Activated CD8-positive, alpha-beta memory T cell treated with anti-CD3 and anti-CD28 coated beads, Interleukin-2, amount 10 ng/mL, durations not matched to agents 7 days and 5 days (primary cell): ENCODE measurements at places on chromosomes 3 and 15.

DNA sequence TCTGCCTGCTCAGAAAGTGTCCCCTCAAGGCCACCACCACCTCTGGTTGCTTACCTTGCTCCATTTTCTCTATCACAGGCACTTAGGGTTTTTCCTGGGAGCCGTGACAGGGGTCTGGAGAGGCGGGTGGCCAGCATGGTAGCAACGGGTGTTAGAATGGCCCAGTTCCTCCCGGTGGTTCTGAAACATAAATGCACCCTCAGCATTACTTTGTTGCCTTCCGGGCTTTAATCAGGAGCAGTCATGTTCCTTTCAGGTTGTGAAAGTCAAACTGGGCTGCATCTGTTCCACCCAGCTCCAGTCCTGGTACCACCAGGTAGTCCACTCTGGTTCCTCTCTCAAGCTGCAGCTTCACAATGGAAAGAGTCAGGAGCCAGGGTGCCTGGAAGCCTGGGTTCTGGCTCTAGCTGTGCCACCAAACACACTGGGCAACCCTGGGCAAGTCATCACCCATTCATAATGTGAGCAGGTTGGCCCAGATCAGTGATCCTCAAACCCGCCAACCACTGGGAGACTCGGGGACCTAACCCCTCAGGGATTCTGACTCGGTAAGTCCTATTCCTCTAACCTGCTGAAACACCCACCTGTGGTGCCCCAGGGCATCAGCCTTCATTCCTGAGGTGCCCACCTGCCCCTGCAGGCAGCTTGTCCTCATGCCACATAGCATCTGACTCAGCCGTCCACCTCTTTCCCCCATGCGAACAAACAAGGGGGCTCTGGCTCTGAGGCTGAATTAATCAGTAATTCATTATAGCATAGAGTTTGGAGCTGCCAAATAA is 9.3 kb downstream of the BDH1 start:
- no peaks in the 10 kb centered on the region for H3K4me1 ChIP-seq
- no peaks in the 10 kb centered on the region for H3K27me3 ChIP-seq

DNA sequence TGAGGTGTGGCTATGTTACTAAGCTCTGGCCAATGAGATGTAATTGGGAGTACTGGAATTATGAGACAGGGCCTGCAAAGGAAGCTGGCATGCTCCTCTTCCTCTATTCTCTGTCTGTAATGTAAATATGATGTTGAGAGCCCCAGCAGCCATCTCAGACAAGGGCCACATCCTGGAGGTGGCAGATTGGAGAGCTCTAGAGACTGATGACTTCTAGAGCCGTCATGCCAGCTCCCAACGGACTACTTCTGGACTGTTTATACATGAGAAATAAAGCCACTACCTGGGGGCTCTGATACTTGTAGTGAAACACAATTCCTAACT is 19.7 kb downstream of the PLD1 start:
- no peak overlapping the region for H3K4me3 ChIP-seq
- peaks cover 9% of the 10 kb centered on the region for H3K27me3 ChIP-seq
- no peaks in the 10 kb centered on the region for H3K4me1 ChIP-seq
- no peaks in the 10 kb centered on the region for H3K36me3 ChIP-seq
- no peak overlapping the region for H3K27ac ChIP-seq

GRCh38 chr3:43902415-43902814 is 211.7 kb downstream of the ABHD5 start:
- no peak overlapping the region for H3K4me3 ChIP-seq
- H3K4me1 ChIP-seq, result no peaks in the 10 kb centered on the region
- H3K27me3 ChIP-seq, result peaks cover 24% of the 10 kb centered on the region

DNA sequence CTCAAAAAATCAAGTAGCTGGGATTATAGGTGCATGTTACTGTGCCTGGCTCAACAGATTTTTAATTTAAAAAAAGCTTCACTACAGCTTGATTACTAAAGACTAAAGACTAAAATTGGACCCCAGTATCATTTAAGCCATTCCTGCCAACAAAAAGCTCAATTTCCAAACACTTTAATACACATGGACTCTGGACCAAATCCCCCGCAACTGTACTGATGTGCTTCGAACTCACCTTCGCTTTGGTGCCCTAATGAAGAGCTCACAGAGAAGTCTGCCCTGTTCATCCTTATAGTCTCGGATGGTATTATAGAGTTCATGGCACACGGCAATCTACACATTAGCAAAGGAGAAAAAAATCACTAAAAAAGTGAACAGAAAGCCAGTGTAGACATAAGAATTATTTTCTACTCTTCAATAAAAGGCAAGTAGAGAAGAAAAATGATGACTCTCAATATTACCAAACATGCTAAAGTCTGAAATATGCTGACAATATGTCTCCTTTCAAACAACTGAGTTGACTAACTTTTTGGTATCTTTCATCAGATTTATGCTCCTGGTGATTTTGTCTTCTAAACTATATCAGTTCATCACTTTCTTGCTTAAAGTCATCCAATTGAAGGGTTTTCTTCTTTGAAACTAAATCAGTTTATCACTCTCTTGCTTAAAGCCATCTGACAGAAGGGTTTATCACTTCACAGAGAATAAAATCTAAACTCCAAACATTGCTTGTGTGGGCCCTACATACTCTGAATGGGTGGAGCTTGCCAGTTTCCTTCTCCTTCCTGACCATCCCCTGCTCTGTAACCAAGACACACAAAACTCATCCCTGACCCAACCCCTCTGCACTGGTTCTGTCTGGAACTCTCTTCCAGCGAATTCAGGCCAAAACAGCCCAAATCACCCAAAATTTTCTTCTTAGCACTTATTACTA is 7.2 kb downstream of the PBRM1 start:
- no peaks in the 10 kb centered on the region for H3K27me3 ChIP-seq
- H3K27ac ChIP-seq, result no peak overlapping the region
- peaks cover 52% of the 10 kb centered on the region for H3K36me3 ChIP-seq
- H3K4me3 ChIP-seq, result no peak overlapping the region
- DNase-seq, result no peak
- H3K4me1 ChIP-seq, result peaks cover 39% of the 10 kb centered on the region

DNA sequence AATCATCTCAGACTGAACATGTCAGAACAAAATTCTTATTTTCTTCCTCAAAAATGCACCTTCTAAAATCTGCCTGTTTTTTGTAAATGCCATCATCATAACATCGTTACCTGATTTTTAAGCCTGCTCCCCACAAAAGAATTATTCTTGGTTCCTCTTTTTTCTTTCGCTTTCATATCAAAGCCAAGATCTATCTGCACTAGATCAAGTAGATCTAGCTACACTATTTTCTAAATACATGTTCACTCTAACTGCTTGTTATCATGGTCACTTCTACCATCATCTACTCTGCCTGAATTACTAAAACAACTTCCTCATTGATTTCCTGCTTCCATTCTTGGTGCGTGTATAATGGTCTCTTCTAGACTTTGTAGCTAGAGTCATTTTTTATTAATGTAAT is 217.7 kb downstream of the ARPP21 start:
- H3K27ac ChIP-seq, result no peak overlapping the region
- no peaks in the 10 kb centered on the region for H3K27me3 ChIP-seq
- no peak overlapping the region for H3K4me3 ChIP-seq
- no peak for DNase-seq
- no peaks in the 10 kb centered on the region for H3K36me3 ChIP-seq

DNA sequence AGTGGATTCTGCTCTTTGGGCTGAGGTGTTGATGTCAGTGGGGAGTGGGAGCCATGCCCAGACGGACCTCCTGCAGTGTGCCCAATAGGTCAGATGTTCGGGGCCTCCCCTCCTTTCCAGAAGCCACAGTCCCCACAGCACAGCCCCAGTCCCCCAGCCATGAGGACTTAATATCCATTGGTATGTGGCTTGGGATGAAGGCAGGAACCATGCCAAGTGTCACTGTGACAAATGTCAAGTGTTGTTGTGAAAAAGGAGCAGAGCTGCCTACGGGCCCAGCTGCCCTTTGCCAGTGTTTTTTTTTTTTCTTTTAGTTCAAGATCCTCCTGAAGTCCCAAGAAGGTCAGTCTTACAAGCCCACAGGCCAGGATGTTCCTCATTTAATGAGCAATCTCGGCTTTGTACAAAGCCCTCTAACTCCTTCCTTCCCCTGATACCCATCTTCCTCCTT is 12.2 kb downstream of the SEMA3G start:
- no peak for DNase-seq
- no peak overlapping the region for H3K4me3 ChIP-seq
- H3K27me3 ChIP-seq, result peaks cover 2% of the 10 kb centered on the region
- no peaks in the 10 kb centered on the region for H3K36me3 ChIP-seq
- H3K27ac ChIP-seq, result peak overlapping the region; percentile 20

- DNase-seq, result no peak
- H3K27ac ChIP-seq, result no peak overlapping the region
- H3K4me3 ChIP-seq, result no peak overlapping the region
These were observed 43.5 kb upstream of the TP63 start for GRCh38 chr3:189587664-189588040.

DNA sequence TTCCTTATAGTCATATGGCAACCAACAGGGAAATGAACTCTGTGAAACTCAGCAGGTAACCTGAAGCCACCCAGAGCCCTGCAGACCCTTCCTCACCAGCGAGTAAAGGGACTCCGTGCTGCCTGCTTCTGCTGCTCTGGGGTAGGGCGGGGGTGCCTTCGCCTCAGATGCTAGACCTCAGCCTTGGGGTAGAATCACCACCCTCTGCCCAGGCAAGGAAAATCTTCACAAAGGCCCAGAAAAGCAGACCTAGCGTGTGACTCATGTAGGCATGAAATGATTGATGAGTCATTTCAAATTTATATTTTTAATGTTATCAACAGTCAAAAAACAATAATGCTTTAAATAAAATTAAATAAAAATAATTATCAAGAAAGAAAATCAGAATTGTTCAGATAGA is 6.6 kb downstream of the STIMATE start:
- peaks cover 56% of the 10 kb centered on the region for H3K4me1 ChIP-seq
- peak overlapping the region; percentile 94 for H3K27ac ChIP-seq
- peak; percentile 61 for DNase-seq
- no peak overlapping the region for H3K4me3 ChIP-seq
- peaks cover 30% of the 10 kb centered on the region for H3K36me3 ChIP-seq

GRCh38 chr3:107456501-107456900 is 66.3 kb upstream of the BBX start:
- H3K4me3 ChIP-seq, result no peak overlapping the region
- peaks cover 3% of the 10 kb centered on the region for H3K4me1 ChIP-seq
- no peaks in the 10 kb centered on the region for H3K36me3 ChIP-seq
- H3K27ac ChIP-seq, result no peak overlapping the region

- H3K27me3 ChIP-seq, result peaks cover 24% of the 10 kb centered on the region
- H3K4me3 ChIP-seq, result no peak overlapping the region
- no peak overlapping the region for H3K27ac ChIP-seq
- H3K4me1 ChIP-seq, result peaks cover 25% of the 10 kb centered on the region
- DNase-seq, result no peak
These were observed 14.7 kb upstream of the CA12 start for GRCh38 chr15:63396152-63396928.

DNA sequence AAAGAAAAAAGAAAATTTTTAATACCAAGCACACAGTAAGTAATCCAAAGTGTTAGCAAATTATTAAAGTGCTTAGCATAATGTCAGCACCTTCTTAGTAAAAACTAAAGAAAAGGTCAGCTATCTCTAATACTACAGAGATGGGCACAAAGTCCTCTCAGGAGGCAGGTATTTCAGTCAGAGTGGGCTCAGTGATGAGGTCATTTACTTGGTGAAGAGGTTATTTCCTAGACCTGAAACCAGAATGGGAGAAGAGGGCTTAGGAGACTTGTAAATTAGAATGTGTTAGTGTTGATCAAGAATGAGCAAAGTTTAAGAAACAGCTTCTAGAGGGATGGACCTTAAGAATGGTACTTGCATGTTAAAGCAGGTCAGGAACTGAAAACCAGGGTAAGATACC is 8.7 kb upstream of the PKM start:
- DNase-seq, result no peak
- H3K4me3 ChIP-seq, result no peak overlapping the region
- peaks cover 28% of the 10 kb centered on the region for H3K36me3 ChIP-seq
- H3K27ac ChIP-seq, result no peak overlapping the region

GRCh38 chr3:53003320-53003719 is 42.6 kb downstream of the SFMBT1 start:
- no peak overlapping the region for H3K27ac ChIP-seq
- H3K4me1 ChIP-seq, result no peaks in the 10 kb centered on the region
- peaks cover 3% of the 10 kb centered on the region for H3K36me3 ChIP-seq
- H3K4me3 ChIP-seq, result no peak overlapping the region
- DNase-seq, result no peak

GRCh38 chr3:23455775-23456174 is 252.6 kb downstream of the UBE2E2 start:
- H3K4me1 ChIP-seq, result no peaks in the 10 kb centered on the region
- H3K36me3 ChIP-seq, result no peaks in the 10 kb centered on the region
- no peak for DNase-seq
- no peaks in the 10 kb centered on the region for H3K27me3 ChIP-seq
- H3K4me3 ChIP-seq, result no peak overlapping the region
- no peak overlapping the region for H3K27ac ChIP-seq

DNA sequence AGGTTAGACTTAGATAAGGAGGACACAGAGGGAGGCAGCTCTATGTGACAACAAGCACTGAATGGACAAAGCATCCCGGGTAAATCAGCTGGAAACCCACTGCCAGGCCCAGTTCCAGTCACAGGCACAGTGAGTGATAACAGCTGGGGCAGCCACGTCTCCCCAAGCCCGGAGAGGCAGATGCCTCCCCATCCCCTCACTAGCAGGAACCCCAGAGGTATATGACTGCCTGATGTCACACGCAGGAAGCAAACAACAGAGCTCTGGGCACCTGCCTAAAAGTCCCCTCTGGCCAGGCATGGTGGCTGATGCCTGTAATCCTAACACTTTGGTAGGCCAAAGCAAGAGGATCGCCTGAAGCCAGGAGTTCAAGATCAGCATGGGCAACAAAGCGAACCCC is 18.2 kb downstream of the C15orf62 start:
- H3K36me3 ChIP-seq, result peaks cover 2% of the 10 kb centered on the region
- H3K4me1 ChIP-seq, result peaks cover 20% of the 10 kb centered on the region
- H3K27ac ChIP-seq, result peak overlapping the region; percentile 76
- no peak for DNase-seq
- no peaks in the 10 kb centered on the region for H3K27me3 ChIP-seq

DNA sequence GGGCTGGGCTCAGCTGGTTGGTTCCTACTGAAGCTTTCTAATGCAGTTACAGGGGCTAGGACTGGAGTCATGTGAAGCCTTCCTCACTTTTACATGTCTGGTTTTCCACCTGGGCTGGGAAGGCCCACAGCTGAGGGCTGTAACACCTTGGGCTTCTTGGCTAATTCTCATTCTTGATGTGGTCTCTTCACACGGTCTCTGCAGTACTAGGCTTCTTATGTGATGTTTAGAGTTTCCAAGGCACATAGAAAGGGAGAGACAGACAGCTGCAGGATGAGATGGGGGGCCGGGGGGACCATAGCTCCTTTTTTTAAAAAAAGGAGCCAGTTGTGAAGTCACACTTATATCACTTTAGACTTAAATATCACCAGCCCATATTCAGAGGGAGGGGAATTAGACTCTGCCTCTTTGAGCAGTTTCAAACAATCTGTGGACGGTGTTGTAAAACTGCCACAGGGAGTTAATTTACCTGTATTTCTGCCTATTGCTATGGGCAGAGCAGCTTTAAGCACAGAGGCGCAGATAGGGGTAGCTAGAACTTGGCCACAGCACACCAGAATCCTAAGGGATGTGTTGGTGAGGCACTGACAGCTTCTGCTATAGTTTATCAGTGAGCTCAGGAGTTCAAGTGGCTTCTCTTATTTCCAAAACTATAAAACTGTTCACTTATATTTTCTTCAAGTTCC is 46.7 kb downstream of the NKIRAS1 start:
- no peaks in the 10 kb centered on the region for H3K4me1 ChIP-seq
- H3K36me3 ChIP-seq, result peaks cover 2% of the 10 kb centered on the region
- H3K27me3 ChIP-seq, result no peaks in the 10 kb centered on the region
- no peak overlapping the region for H3K27ac ChIP-seq
- H3K4me3 ChIP-seq, result no peak overlapping the region

GRCh38 chr3:177554895-177555759 is 357.8 kb upstream of the TBL1XR1 start:
- no peak overlapping the region for H3K4me3 ChIP-seq
- no peaks in the 10 kb centered on the region for H3K27me3 ChIP-seq
- H3K36me3 ChIP-seq, result no peaks in the 10 kb centered on the region
- peak overlapping the region; percentile 76 for H3K27ac ChIP-seq
